CD4-positive, alpha-beta memory T cell (primary cell): ENCODE measurements at places on chromosomes 7 and 10. TPM values are rescaled to one million over a fixed set of nuclear protein-coding genes. Genes with fewer than 3 reads are reported as not detected.

ELN gene
- not detected for total RNA-seq

EPO gene
- not detected for total RNA-seq

UPK3BL2 gene
- 51.1 TPM for total RNA-seq

PTER gene
- total RNA-seq = 24.1 TPM

PPP1R17 gene
- not detected for total RNA-seq

ZPBP gene
- not detected for total RNA-seq

CARD11 gene
- total RNA-seq = 136 TPM
